ENCODE measurements at places on chromosomes 12 and 14.
A peak's percentile ranks its signal among the peaks of the same experiment; 100 is the strongest.

DNA sequence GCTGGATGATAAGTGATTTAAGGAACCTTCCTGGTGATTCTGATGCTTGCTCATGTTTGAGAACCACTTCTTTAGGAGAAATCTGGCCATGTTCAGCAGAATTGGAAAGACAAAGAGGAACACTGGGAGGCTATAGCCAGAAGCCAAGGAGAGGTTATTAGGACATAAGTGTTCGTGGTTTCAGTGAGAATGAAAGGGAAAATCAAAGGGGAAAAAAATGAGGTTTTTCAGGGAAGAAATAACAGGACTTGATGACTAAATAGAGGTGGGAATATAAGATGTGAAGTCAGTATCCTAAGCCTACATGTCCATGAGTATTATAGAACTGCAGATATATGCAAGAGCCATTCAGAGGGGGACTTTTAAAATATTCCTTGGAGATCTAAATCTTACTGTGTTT lies 95.6 kb downstream of the DAAM1 start:
- H3K27ac ChIP-seq = no peak overlapping the region
- no peaks in the 10 kb centered on the region for H3K36me3 ChIP-seq
- H3K27me3 ChIP-seq = no peaks in the 10 kb centered on the region
- DNase-seq = no peak

DNA sequence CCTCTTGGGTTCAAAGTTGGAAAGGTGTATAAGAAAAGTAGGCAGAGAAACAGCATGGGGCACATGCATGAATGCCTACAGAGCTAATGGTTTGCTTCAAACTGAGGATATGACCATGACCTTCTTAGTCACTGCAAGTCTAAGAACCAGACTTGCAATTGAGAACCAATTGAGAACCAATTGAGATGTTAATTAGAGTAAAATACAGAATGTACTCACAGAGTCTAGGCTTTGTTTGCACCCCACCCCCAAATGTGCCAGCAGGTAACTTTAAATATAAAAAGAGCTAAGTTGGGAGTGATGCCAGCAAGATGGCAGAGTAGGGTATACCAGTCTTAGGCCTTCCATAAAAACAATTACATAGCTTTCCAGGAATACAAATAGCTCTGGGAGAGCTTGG lies 227.3 kb upstream of the ALG10 start:
- DNase-seq = no peak
- H3K27ac ChIP-seq = no peak overlapping the region
- no peak overlapping the region for H3K4me3 ChIP-seq
- H3K4me1 ChIP-seq = no peaks in the 10 kb centered on the region
- no peaks in the 10 kb centered on the region for H3K27me3 ChIP-seq

DNA sequence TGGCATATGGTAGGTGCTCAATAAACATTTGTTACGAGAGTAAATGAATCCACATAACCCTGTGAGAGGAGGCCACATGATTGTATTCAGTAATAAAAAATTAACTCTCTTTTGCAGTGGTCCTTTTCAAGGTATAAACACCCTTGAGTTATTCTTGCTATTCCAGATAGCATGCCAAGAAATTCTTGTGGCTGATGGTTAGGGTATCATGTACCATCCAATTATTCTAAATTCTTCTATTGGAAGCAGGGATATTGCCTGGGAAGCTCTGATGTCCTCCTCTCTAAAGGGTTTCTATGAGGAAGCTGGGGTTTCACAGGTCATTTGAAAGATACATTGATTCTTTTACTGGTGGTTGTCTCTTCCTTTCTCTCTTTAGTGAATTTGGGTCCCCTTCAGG lies 10.1 kb downstream of the AKAP6 start:
- H3K4me1 ChIP-seq = no peaks in the 10 kb centered on the region
- no peak overlapping the region for H3K27ac ChIP-seq
- H3K4me3 ChIP-seq = no peak overlapping the region
- H3K36me3 ChIP-seq = no peaks in the 10 kb centered on the region
- H3K27me3 ChIP-seq = no peaks in the 10 kb centered on the region

DNA sequence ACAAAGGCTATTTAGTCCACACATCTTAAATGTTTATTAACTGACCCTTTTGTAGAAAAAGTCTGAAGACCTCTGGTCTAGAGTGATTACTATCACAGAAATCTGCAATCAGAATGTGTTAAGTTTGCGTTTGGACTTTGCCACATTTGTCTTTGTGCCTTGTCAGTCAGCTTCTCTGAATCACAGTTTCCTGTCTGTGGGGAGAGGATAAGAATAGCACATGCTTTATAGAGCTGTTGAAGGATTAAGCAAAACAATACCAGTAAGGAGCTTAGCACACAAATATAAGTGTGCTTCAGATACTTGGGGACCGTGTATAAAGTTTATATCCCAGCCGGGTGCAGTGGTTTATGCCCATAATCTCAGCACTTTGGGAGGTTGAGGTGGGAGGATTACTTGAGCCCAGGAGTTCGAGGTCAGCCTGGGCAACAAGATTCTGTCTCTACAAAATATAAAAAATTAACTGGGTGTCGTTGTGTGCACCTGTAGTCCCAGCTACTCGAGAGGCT lies 63.0 kb upstream of the BTG1 start:
- no peak for DNase-seq
- H3K27me3 ChIP-seq = no peaks in the 10 kb centered on the region
- H3K36me3 ChIP-seq = no peaks in the 10 kb centered on the region
- H3K4me3 ChIP-seq = no peak overlapping the region
- no peak overlapping the region for H3K27ac ChIP-seq

- H3K36me3 ChIP-seq = no peaks in the 10 kb centered on the region
- H3K4me3 ChIP-seq = no peak overlapping the region
- no peaks in the 10 kb centered on the region for H3K27me3 ChIP-seq
- no peak for DNase-seq
These were observed 34.1 kb upstream of the CHGA start for GRCh38 chr14:92888896-92889295.

- H3K27ac ChIP-seq = no peak overlapping the region
- no peaks in the 10 kb centered on the region for H3K27me3 ChIP-seq
- no peaks in the 10 kb centered on the region for H3K36me3 ChIP-seq
- H3K4me1 ChIP-seq = no peaks in the 10 kb centered on the region
These were observed 122.1 kb downstream of the PLEKHA5 start for GRCh38 chr12:19251481-19252132.

- no peaks in the 10 kb centered on the region for H3K36me3 ChIP-seq
- DNase-seq = no peak
- no peak overlapping the region for H3K27ac ChIP-seq
- H3K27me3 ChIP-seq = peaks cover 37% of the 10 kb centered on the region
These were observed 1.0 kb upstream of the EML1 start for GRCh38 chr14:99792210-99792535.

DNA sequence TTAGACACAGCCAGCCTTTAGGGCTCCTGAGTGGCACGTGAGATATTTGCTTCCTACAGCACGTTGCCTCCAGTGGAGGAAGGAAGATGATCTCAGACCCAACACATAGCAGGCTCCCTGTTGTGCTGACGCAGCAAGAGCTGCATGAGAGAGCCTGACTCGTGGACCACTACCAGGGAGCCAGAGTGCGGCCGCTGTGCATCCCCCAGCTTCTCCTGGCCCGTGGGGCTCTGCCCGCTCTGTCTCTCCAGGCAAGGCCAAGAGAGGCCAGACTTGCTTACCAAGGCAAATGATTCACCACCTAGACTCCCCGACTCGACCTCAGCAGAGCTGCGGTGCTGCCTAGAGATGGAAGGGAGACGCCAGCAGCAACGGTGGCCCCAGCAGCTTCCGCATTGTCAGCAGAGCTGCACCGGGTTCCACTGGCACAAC lies 37.5 kb downstream of the MAP3K9 start:
- DNase-seq = no peak
- no peaks in the 10 kb centered on the region for H3K27me3 ChIP-seq
- H3K27ac ChIP-seq = no peak overlapping the region

DNA sequence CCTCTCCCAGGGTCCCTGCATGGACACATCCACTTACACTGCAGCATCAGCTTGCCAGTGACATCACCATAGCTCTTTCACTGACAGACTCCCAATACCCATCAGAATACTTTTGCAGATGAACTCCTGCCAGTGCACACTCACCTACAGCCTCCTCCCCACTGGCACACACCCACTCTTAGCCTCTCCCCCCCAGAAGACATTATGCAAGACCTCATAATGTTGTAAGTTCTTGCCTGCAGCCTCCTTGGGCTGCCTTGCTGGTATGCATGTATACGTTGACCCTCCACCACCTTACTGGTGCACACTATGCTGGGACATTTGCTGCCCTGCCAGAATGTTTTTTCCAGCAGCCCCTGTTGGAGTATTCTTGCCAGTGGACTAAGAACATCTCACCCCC lies 324.2 kb downstream of the AEBP2 start:
- H3K4me3 ChIP-seq = no peak overlapping the region
- no peak overlapping the region for H3K27ac ChIP-seq
- no peaks in the 10 kb centered on the region for H3K27me3 ChIP-seq
- DNase-seq = no peak
- no peaks in the 10 kb centered on the region for H3K36me3 ChIP-seq

DNA sequence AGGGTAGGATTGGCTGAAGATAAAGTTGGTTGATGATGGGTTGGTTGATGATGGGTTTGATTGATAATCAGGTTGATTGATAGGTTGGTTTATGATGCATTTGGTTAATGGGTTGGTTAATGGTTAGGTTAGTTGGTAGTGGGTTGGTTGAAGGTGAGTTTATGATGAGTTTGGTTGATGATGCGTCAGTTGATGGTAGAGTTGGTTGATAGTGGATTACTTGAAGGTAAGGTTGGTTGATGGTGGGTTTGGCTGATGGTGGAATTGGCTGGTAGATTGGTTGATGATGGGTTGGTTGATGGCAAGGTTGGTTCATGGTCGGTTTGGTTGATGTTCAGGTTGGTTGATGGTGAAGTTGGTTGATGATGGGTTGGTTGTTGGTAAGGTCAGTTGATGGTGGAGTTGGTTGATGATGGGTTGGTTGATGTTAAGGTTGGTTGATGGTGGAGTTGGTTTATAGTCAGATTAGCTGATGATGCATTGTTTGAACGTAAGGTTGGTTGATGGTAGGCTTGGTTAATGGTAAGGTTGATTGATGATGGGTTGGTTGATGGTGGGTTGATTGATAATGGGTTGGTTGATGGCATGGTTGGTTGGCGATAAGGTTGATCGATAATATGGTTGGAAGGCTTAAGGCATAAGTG lies 146.4 kb downstream of the ADGRD1 start:
- no peak overlapping the region for H3K4me3 ChIP-seq
- H3K36me3 ChIP-seq = no peaks in the 10 kb centered on the region
- H3K27me3 ChIP-seq = no peaks in the 10 kb centered on the region
- DNase-seq = no peak

DNA sequence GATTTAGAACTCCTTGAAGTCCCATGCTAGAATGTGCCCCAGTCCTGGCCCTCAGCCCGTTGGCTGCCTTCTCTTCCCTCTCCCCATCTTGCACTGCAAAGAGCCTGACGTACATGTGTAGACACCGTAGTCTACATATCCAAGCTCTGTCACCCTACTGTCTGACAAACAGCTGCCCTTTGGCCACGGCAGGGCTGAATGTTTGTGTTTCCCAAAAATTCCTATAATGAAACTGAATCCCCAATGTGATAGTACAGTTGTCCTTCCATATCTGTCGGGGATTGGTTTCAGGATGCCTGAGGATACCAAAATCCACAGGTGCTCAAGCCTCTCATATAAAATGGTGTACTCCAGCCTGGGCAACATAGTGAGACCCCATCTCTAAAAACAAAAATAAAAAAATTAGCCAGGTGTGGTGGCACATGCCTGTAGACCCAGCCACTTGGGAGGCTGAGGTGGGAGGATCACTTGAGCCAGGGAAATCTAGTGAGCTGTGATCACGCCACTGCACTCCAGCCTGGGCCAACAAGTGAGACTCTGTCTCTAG lies 12.3 kb upstream of the TFCP2 start:
- peaks cover 56% of the 10 kb centered on the region for H3K4me1 ChIP-seq
- no peak overlapping the region for H3K27ac ChIP-seq
- no peak overlapping the region for H3K4me3 ChIP-seq
- no peaks in the 10 kb centered on the region for H3K36me3 ChIP-seq

- H3K4me3 ChIP-seq = no peak overlapping the region
- no peak overlapping the region for H3K27ac ChIP-seq
- no peaks in the 10 kb centered on the region for H3K27me3 ChIP-seq
- H3K36me3 ChIP-seq = no peaks in the 10 kb centered on the region
These were observed 91.3 kb upstream of the GZMB start for GRCh38 chr14:24725311-24725710.

- no peaks in the 10 kb centered on the region for H3K27me3 ChIP-seq
- no peak overlapping the region for H3K4me3 ChIP-seq
- no peak overlapping the region for H3K27ac ChIP-seq
- no peaks in the 10 kb centered on the region for H3K4me1 ChIP-seq
These were observed 168.3 kb downstream of the DAD1 start for GRCh38 chr14:22420598-22421186.

GRCh38 chr12:46087916-46088439 lies 97.6 kb upstream of the SCAF11 start:
- H3K4me1 ChIP-seq = no peaks in the 10 kb centered on the region
- H3K36me3 ChIP-seq = no peaks in the 10 kb centered on the region

- H3K4me3 ChIP-seq = no peak overlapping the region
- H3K27me3 ChIP-seq = no peaks in the 10 kb centered on the region
- no peak overlapping the region for H3K27ac ChIP-seq
- no peaks in the 10 kb centered on the region for H3K36me3 ChIP-seq
- H3K4me1 ChIP-seq = peaks cover 13% of the 10 kb centered on the region
- no peak for DNase-seq
These were observed 28.3 kb upstream of the ETFBKMT start for GRCh38 chr12:31631023-31631724.

GRCh38 chr12:11976005-11976404 lies 94.7 kb upstream of the BCL2L14 start:
- H3K4me3 ChIP-seq = no peak overlapping the region
- H3K36me3 ChIP-seq = no peaks in the 10 kb centered on the region
- no peak for DNase-seq
- H3K27ac ChIP-seq = no peak overlapping the region

GRCh38 chr14:75426332-75427125 lies 1.3 kb upstream of the JDP2 start:
- peaks cover 41% of the 10 kb centered on the region for H3K4me1 ChIP-seq
- peaks cover 5% of the 10 kb centered on the region for H3K27me3 ChIP-seq
- H3K36me3 ChIP-seq = no peaks in the 10 kb centered on the region
- no peak overlapping the region for H3K27ac ChIP-seq

DNA sequence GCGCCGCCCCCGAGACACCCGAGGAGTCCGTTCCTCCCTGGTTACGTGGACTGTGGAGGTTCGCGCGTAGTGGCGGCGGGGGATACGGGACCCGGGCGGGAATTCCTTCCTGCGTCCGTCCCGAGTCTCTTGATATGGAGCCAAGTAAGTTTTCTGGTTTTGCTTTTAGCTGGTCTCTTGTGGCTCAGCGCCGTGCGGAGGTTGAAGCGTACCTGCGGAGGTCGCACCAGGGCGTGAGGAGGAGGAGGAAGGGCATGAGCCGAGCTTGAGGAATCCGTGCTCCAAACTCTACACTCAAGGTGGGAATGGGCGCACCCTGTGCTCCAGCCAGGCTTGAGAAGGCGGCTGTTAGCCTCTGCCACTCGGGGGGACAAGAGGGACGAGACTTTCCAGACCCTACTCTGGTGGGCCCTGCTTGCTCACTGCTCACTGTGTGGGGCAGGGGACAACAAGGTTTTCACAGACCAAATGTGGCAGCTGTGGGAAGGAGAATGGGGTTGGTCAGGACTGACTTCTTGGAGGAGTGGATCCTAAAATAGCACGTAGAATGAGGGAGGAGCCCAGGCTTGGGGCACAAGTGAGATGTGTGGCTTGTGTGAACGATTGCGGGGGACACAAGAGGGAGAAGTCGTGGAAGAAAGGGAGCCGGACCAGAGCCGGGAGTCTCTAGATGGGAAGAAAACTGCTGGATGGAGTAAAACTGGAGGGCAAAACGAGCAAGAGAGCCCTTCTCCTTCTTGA lies 577 bp downstream of the ATG101 start:
- H3K36me3 ChIP-seq = peaks cover 12% of the 10 kb centered on the region
- H3K27ac ChIP-seq = peak overlapping the region; percentile 85
- H3K4me1 ChIP-seq = peaks cover 46% of the 10 kb centered on the region
- H3K27me3 ChIP-seq = no peaks in the 10 kb centered on the region

- DNase-seq = no peak
- H3K27ac ChIP-seq = no peak overlapping the region
- H3K27me3 ChIP-seq = no peaks in the 10 kb centered on the region
- H3K4me1 ChIP-seq = no peaks in the 10 kb centered on the region
- no peaks in the 10 kb centered on the region for H3K36me3 ChIP-seq
These were observed 444.9 kb downstream of the EGLN3 start for GRCh38 chr14:33505963-33506329.
